ENCODE measurements at places on chromosomes 11 and 22. TPM values are rescaled to one million over a fixed set of nuclear protein-coding genes. Genes with fewer than 3 reads are reported as not detected.

ELFN2 gene
- total RNA-seq: 0.03 TPM

RASL10A gene
- total RNA-seq: 2.1 TPM

CRYBB3 gene
- total RNA-seq: not detected

ELMOD1 gene
- not detected for total RNA-seq

FXYD6 gene
- not detected for total RNA-seq

BSX gene
- not detected for total RNA-seq

WDR74 gene
- 183 TPM for total RNA-seq

SMC1B gene
- total RNA-seq: not detected

ADAMTS15 gene
- total RNA-seq: not detected

OR8B3 gene
- not detected for total RNA-seq

ARHGAP8 gene
- 38.1 TPM for total RNA-seq

CNTF gene
- total RNA-seq: 1.3 TPM

MRGPRX4 gene
- total RNA-seq: not detected

DEFB131B gene
- total RNA-seq: not detected

HEPN1 gene
- not detected for total RNA-seq

E2F8 gene
- total RNA-seq: 5.3 TPM

SLC25A18 gene
- not detected for total RNA-seq

PUS3 gene
- 7.6 TPM for total RNA-seq

OR52A1 gene
- not detected for total RNA-seq

LRP5 gene
- 165 TPM for total RNA-seq

OR51A4 gene
- not detected for total RNA-seq
